ENCODE measurements at places on chromosomes 7 and 10.

GRCh38 chr10:1551636-1552338 is 185.5 kb downstream of the ADARB2 start:
- no peak for DNase-seq
- no peak overlapping the region for H3K27ac ChIP-seq
- peaks cover 12% of the 10 kb centered on the region for H3K4me1 ChIP-seq
- peaks cover 11% of the 10 kb centered on the region for H3K27me3 ChIP-seq

DNA sequence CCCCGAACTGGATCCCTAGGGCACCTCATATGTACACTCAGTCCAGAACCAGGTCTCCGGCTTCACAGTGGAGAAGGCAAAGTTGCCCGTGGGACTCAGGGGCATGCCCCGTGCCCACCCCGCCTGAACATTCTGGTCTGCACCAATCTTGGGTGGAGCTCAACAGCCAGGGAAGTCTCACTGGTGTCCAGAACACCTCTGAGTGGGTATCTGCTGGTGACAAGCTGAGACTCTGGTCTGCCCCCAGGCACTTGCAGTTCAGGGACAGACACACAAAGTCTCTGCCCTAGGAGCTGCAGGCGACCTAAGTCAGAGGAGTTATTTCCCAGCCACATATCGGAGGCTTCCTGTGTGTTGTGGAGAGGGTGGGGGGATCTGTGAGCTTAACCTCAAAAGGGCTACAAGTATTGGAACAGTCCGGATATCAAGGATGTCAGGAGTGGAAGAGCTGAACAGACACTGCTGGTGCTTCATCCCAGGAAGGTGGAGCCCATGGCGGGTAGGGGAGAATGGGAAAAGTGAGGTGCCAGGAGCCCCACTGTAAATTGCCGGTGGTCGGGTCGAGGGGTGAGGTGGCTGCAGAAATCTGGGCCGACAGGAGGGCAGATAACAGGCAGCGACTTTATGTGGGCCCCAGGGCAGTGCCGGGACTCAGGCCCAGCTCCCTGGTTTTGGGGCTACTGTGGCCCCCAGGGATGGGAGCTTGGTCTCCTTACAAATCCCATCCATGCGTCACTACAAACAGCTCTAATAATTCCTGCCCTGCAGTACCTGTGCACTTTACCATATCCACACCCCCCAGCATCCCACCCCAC is 8.6 kb upstream of the TLX1 start:
- no peaks in the 10 kb centered on the region for H3K36me3 ChIP-seq
- no peak overlapping the region for H3K4me3 ChIP-seq
- H3K27me3 ChIP-seq: peaks cover 97% of the 10 kb centered on the region
- H3K27ac ChIP-seq: no peak overlapping the region
- DNase-seq: no peak
- H3K4me1 ChIP-seq: peaks cover 6% of the 10 kb centered on the region

DNA sequence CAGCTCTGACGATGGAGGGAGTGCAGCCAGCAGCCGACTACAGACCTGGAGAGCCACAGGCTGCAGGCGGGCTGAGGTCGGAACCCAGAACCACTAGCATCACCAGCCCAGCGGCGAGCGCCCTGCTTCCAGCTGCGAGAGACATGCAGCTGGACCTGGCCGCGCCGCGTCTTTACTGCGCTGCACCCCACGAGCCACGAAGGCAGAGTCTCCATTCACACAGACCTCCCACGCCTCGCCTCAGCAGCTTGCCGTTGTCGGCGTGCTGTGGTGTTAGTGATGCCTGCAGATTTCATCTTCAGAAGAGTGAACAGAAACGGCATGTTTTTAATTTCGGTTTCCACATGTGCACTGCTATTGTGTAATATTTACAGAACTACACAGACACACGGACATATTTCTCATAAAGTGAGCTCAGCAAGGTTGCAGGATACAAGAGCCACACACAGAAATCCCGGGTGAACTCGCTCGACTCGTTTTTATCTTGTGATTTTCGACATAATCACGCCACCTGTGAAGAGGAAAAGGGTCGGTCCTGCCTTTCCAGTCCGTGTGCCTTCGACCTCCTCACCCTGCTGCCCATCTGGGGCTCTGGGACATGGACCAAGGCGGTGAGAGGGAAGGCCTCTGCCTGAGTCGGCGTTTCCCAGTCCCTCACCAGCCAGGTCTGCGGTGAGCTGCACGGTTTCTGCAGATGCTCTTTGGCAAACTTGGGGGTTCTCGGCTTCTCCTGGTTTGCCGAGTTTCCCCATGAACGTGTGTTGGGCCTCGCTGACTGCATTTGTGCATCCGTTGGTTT is 252.2 kb downstream of the ELFN1 start:
- no peaks in the 10 kb centered on the region for H3K27me3 ChIP-seq
- H3K4me1 ChIP-seq: peaks cover 6% of the 10 kb centered on the region
- no peak overlapping the region for H3K27ac ChIP-seq
- H3K4me3 ChIP-seq: no peak overlapping the region
- DNase-seq: no peak

DNA sequence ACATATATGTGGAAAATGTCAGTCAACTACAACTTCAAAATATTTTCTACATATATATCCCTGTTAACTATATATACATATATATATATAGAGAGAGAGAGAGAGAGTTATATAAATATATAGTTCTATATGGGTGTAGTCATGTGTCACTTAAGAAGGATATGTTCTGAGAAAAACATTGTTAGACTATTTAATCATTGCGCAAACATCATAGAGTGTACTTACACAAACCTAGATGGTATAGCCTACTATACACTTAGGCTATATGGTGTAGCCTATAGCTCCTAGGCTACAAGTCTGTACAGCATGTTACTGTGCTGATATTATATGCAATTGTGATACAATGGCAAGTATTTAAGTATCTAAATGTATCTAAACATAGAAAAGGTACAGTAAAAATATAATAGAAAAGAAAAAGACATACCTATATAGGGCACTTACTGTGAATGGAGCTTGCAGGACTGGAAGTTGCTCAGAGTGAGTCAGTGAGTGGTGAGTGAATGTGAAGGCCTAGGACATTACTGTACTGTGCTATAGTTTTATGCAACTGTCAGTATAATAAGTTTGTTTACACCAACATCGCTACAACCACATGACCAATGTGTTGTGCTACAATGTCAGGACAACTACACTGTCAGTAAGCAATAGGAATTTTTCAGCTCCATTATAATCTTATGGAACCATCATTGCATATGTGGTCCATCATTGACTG is 18.0 kb upstream of the FGL2 start:
- no peak for DNase-seq
- no peaks in the 10 kb centered on the region for H3K27me3 ChIP-seq
- peaks cover 5% of the 10 kb centered on the region for H3K36me3 ChIP-seq

Measured in progenitor cell of endocrine pancreas (in vitro differentiated cells).